ENCODE measurements at places on chromosomes 6 and 20.

GRCh38 chr6:142459271-142459670 is 157.5 kb downstream of the ADGRG6 start:
- DNase-seq: no peak

DNA sequence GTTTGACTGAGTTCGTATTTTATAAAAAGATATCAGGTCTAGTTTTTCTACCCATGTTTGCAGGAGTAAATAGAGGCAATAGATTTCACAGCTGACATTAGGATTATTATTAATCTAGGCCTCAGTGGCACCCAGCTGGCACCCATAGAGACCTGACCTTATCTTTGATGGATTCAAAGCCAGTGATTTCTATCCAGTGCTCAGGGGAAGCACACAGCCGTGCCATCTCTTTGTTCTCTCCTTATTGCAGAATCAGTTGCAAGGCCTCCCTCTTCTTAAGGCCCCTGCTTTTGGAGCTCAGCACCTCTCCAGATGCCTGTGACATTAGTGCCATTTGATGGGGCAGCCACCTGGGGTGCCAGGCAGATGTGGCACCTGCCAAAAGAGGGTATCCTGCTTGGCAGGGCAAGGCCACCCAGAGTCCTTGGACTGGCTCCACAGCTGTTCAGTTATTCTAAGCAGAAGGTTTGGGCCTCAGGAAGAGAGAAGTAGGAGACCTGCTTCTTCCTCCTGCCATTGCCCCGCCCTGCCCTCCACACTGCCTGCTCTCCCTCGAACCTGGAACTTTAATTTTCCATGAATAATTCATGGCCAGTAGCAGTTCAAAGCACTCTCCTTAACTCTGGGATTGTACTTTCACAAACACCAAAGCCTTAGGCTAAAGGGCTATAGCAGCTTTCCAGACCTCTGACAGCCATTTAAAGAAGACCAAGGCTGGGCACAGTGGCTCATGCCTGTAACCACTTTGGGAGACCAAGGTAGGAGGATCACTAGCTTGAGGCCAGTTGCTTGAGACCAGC is 206.3 kb downstream of the ZDHHC14 start:
- no peak for DNase-seq

DNA sequence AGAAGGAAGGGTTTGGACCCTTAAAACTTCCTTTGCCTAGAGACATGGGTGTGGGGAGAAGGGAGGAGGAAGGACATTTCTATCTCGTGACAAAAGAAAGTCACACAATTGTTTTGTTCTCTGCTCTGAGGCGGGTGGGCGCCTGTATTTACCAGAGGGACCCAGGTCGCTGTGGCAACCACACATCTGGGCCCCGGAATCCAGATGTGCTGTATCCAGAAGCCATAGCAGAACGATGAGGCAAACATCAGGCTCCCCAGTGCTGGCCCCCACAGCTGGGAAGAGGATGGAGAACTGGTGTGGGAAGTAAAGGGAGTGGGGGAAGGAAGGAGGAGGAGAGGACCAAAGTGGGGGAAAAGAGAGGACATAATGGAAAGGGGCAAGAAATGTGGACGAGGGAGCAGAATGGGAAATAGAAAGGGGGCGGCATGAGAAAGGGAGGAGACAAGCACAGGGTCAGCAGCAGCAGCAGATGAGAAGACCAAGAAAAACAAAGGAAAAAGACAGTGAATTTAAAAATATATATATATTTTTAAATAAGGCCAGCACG is 3.4 kb upstream of the TNXB start:
- DNase-seq: no peak

- no peak for DNase-seq
These were observed 25.9 kb upstream of the AIG1 start for GRCh38 chr6:143034689-143035334.

DNA sequence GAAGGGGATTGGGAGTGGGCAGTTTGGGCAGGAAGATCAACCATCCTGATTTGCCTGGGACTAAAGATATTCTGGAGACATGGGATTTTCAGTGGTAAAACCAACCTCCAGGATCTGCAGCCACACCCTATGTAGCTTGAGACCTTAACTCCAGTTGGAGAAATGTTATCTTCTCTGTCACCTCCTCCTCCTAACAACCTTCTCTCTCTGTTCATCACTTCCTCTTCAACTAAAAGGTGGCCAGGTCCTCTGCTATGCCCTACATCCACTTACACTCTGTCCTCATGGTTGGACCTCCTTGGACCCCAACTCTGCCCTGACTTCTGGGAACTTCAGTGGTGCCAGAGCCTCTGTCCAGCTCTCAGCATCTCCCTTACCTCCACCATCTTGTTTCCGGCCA is 42.0 kb upstream of the SLC9A8 start:
- DNase-seq: no peak

DNA sequence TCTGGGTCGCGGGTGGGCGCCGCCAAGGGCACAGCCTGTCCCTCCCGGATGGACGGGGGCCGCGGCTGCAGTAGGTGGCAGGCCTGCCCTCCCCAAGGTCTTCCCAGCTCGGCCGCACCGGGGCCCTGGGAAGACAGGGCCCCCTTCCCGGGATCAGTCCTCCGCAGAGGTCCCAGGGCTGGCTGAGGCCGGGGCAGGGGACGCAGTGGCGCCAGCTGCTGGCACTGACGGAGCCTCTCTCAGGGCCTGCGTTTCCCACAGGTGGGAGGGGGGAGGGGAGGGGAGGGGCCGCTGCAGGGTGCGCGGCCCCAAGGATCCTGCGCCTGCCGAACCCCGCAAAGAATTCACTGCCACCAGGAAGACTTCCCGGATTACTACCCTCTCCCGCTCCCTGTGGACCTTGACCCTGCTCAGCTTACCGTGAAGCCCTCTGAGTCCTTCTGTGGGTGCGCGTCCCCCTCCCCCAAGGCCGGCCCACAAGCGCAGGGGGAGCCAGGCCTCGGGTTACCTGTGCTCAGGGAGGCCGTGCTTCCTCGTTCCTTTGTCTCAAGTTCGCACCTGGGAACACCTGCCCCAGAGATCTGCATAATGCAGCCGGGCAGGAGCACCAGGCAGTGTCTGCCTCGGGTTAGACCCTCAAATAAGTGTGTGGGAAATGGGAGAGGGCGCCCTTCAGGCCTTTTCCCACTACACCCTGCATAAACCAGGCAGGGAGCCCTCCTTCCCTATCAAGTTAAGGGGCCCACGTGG is 5.1 kb downstream of the LZTS3 start:
- no peak for DNase-seq

DNA sequence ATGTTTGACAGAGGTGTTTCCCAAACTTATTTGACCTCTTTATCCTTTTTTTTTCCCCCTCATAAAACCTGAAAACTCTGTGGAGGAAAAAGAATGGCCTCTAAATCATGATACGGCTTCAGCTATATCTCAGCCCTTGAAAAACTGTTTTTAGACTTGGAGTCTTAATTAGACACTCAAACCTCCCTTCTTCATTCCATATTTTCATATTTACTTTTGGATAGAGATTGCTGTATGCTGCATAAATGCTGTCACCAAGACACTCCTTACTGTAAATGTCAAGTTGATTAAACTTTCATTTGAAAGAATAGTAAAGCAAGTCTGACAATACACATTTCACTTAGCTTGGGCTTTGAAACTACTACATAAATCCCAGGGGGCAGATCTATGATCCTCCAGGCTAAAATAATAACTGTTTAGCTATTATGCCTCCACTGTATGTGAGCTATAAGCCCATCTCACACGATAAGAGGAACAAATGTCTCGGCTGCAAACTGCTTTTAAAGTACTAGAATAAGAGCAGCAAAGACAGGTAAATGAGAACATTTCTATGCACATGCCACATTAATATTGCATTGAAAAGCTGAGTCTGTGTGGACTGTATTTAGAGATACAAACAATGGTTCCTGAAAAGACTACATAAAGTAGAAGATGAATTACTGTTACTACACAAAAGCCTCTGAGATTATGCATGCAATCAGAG is 141.3 kb upstream of the HMGN3 start:
- no peak for DNase-seq

- DNase-seq: no peak
These were observed 5.2 kb downstream of the TMEM181 start for GRCh38 chr6:158565122-158565429.

DNA sequence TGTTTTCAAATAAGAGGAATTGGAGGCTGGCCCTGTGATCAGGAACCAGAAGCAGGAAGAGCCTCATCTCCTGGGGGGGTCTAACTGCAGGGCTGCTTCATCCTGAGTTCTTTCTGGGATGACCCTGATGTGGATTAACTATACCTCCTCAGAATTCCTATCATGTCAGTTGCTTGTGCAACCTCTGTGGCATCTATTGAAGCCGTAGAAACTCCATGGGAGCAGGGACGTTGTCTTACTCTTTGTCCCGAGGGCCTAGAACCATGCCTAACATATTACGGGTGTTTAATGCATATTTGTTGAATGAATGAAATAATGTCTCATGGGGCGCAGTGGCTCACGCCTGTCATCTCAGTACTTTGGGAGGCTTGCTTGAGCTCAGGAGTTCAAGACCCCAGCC is 110.1 kb upstream of the AGPAT4 start:
- DNase-seq: no peak
